ENCODE measurements at places on chromosomes 6 and 20.

GRCh38 chr6:2450546-2450945, 205.1 kb upstream of the GMDS start:
- no peak for DNase-seq

- no peak for DNase-seq
Observed at GRCh38 chr20:18831830-18832499, 18.4 kb downstream of the SCP2D1 start.

- DNase-seq, result no peak
Observed at GRCh38 chr6:168200571-168201134, 118.9 kb downstream of the DACT2 start.

GRCh38 chr20:49510562-49511122, 28.2 kb upstream of the KCNB1 start:
- DNase-seq, result no peak

DNA sequence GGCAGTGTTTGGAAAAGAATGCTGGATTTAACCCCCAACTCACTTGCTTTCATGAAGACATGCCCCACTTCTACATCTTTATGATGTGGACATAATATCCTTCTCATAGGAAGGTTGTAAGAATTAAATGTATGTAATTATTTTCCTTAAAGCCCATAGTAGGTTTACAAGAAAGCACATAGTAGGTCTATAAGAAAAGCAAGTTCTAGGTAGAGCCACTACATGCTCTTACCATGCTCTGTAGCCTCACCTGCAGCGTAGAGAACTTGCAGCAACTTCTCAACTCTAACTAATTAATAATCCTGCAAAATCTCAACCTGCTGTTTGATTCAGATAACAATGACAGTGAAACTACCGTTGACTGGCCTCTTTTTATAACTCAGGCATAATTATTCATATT, 288.4 kb downstream of the TSHZ2 start:
- no peak for DNase-seq

- DNase-seq, result no peak
Observed at GRCh38 chr6:6932341-6932740, 175.4 kb upstream of the RREB1 start.

GRCh38 chr6:89433252-89434149, 549 bp downstream of the ANKRD6 start:
- peak; percentile 53 for DNase-seq

DNA sequence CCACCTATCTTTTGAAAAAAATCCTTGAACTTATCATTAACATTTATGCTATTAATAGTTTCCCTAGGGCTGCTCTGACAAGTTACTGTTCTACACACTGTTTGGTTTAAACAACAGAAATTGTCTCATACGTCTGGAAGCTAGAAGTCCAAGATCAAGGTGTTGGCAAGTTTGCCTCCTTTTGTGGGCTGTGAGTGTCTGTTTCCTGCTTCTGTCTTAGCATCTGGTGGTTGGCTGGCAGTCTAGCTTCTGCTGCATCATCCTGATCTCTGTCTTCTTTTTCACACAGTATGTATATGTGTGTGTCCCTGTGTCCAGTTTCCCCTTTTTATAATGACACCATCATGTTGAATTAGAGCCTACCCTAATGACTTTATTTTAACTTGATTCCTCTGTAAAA, 154.8 kb downstream of the RPS12 start:
- DNase-seq, result no peak

- no peak for DNase-seq
Observed at GRCh38 chr6:7672066-7673062, 53.5 kb upstream of the BMP6 start.

- DNase-seq, result no peak
Observed at GRCh38 chr6:61980622-61981021, 305.4 kb downstream of the KHDRBS2 start.

- peak; percentile 58 for DNase-seq
Observed at GRCh38 chr20:33443006-33443511, 504 bp downstream of the SNTA1 start.

DNA sequence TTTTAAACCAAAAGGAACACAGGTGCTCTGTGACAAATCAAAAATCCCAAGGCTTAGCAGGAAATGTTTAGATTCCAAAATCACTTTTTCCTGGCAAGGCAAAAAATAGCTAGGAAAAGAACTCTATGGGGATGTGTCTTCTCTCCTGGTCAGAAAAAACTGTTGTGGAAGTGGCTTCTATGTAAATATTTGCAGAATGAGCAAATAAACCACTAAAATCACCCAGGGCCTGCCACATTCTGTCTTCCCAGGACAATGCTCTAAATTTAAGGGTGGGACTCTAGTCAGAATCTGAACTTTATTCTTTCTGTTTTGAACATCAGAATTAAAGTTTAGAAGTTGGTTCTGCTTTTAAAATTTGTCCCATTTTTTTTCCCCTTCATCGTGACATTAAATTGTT, 29.3 kb downstream of the GCM1 start:
- DNase-seq, result no peak

DNA sequence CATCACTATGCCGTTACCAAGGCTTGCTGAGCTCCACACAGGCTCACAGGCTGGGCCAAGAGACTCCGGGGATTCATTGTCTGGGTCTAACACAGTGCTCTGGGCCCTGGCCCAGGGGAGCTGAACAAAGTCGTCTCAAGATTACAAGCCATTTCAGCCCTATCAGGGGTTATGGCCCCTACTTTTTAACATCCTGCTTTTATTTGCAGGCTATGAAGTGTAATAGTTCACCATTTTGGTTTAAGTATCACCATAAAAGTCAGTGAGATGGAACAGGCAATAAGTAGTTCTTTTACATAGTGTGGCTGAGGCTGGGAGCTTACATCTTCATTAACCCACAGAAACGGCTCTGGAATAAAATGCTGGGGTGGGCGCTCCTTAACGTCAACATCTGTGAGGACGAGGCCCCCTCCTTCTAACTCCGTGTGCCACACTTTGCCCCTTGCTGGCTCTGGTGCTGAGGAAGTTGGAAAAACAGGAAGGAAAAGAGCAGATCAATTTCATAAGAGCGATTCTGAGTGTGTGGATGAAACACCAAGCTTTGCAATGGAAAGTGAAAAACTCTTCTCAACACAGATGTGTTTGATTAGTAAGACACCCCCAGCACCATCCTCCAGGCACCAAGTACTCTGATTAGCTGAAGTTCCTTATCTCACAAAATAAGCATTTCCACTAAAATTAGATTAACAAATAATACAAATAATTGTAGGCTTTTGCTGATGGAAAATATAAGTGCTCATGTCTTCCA, 447.3 kb downstream of the MAFB start:
- no peak for DNase-seq

DNA sequence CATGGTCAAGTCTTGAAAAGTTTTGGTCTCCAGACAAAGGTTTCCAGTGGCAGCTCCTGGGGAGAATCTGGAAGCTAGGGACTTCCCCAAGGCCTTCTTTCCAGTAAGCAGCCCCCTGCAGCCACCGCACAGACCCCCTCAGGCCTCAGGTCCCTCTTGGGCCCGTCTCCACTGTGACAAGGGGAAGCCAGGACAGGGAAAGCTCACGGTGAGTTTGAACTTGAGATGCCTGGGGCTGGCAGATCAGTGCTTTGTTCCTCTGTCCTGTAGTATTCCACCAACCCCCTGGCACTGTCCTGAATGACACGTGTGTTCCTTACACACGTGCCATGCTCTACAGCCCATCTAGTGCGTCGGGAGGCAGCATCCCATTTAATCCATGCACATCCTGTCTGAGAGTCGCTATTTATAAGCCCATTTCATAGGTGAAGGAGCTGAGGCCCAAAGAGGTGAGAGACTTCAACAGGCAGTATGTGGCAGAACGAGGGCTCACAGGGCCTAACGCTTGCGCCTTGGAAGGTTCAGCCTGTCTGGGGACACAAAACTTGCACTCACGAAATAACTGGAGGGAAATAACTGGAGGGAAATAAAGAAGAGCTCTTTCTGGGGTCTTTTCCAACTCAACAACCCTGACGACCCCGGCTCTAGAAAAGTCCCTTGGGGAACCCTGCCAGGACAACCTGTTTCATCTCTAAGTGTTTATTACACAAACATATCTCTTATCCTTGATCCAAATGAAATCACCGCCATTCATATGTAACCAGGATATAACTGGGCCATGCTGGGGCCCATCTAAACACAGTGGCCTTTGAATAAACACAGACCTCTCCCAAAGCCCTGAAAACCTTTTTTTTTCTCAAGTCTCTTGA, 123.0 kb downstream of the BANF2 start:
- no peak for DNase-seq

DNA sequence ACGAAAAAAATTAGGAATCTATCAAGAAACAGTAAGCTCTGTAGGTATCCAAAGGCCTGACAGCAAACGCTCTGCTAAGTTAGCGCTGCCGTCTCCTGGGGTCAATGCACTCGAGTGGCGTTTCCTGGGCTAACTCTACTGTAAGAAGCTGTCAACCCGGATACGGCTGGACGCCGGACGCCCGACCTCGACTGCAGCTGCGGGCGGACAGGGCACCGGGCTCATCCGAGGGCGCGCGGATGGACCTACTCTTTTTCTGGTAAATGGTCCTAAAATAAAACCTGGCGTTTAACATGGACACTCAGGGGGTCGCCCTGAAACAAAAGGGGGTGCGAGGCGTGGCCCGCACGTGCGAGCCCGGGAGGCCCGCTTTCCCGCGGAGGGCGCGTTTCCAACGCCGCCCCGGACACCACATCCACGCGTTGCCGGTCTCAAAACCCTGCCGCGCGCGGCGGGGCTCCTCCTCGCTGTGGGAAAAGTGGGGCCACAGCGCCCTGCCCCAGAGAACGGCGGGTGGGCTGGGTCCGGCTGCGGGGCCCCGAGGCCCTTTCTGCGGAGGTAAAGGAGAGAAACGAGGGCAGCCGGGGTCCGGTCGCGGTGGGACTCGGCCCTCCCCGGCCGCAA, 537 bp downstream of the TCP1 start:
- DNase-seq, result peak; percentile 34

GRCh38 chr20:11067359-11067758, 393.6 kb upstream of the JAG1 start:
- no peak for DNase-seq

- DNase-seq, result no peak
Observed at GRCh38 chr6:162069995-162070394, 657.6 kb downstream of the PRKN start.
